Activated naive CD8-positive, alpha-beta T cell treated with anti-CD3 and anti-CD28 coated beads for 36 hours (primary cell): ENCODE measurements at places on chromosomes 12 and 14. TPM values are rescaled to one million over a fixed set of nuclear protein-coding genes. Genes with fewer than 3 reads are reported as not detected.

- H3K27ac ChIP-seq: no peak overlapping the region
- no peaks in the 10 kb centered on the region for H3K27me3 ChIP-seq
- peaks cover 40% of the 10 kb centered on the region for H3K36me3 ChIP-seq
- H3K4me1 ChIP-seq: peaks cover 7% of the 10 kb centered on the region
These were observed 168.0 kb downstream of the SLC16A7 start for GRCh38 chr12:59763835-59764234.

DNA sequence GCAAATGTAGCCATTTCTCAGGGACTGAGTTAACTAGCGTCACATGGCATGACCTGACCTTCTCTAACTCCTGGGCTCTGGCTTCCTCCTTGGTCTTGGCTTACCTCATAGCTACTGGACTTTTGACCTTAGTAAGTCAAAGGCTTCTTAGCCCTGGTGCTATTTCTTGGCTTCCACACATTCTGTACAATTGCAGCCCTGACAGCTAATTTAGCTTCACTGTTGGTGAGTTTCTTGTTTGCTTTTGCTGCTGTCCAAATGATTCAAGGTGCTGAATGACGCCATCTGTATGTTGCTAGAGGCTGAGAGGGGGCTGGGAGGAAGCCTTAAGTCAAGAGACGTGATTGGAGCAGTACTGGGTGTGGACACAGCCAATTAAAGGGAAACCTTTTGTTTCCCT, 202.7 kb downstream of the PRKD1 start:
- no peak overlapping the region for H3K27ac ChIP-seq
- no peaks in the 10 kb centered on the region for H3K4me1 ChIP-seq
- no peak overlapping the region for H3K4me3 ChIP-seq
- H3K36me3 ChIP-seq: no peaks in the 10 kb centered on the region
- DNase-seq: no peak
- H3K27me3 ChIP-seq: no peaks in the 10 kb centered on the region

- peaks cover 9% of the 10 kb centered on the region for H3K4me1 ChIP-seq
- H3K36me3 ChIP-seq: peaks cover 10% of the 10 kb centered on the region
- no peak overlapping the region for H3K27ac ChIP-seq
- DNase-seq: no peak
- H3K4me3 ChIP-seq: no peak overlapping the region
These were observed 20.9 kb downstream of the POMT2 start for GRCh38 chr14:77299771-77300170.

DNA sequence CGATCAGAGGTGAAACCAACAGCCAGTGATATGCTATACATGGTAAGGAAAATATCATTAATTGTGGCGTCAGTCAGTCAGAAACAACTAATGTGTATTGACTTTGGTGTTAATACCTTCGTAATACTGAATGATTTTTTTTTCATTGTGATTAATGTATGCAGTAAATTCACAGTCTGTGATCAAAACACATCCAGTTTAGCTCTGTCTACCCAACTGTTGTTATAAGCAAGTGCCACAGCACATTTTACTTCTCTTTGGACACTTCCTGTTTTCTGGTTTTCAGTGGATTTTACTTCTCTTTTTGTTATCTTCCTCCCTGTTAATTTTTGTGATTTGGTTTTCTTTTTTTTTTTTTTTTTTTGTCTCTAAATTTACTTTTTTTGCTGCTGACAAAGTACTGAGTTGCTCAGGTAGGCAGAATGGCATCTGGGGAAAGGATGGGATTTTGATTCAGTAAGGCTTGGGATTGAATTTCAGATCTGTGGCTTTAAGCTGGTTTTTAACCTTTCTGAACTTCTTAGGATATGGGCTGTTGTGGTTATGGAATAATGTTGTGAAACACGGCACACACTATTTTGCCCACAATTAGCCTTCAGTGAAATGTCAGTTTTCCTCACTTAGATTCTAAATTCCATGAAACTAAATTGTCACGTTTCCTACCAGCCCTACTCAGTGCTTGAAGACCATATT, 604 bp downstream of the GLIPR1 start:
- no peak for DNase-seq
- H3K27ac ChIP-seq: peak overlapping the region; percentile 94
- H3K4me1 ChIP-seq: peaks cover 77% of the 10 kb centered on the region
- H3K4me3 ChIP-seq: peak overlapping the region; percentile 90
- H3K27me3 ChIP-seq: no peaks in the 10 kb centered on the region

AVPR1A gene
- not detected for total RNA-seq

GPR137C gene
- 0.32 TPM for total RNA-seq

PROX2 gene
- total RNA-seq: 1.5 TPM

DNA sequence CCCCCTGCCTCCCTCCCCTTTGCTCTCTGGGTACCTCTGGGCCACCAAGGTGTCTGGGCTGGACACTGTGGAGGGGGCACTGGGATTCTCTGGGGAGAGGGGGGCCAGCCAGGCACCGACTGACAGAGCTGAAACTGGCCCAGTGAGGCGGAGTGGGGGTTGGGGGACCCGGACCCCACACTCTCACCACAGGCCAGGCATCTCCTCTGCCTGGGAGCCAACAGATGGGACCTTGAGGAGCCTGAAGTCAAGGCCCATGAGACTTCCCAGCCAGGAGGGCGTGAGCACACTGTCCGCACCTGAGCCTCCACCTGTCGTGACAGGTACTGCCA, 39.8 kb upstream of the PPP1R13B start:
- no peak for DNase-seq
- H3K4me1 ChIP-seq: no peaks in the 10 kb centered on the region
- no peaks in the 10 kb centered on the region for H3K36me3 ChIP-seq
- H3K27me3 ChIP-seq: no peaks in the 10 kb centered on the region

SIX1 gene
- total RNA-seq: not detected

EPS8 gene
- total RNA-seq: 2.1 TPM

SLC24A4 gene
- 0.08 TPM for total RNA-seq

DNA sequence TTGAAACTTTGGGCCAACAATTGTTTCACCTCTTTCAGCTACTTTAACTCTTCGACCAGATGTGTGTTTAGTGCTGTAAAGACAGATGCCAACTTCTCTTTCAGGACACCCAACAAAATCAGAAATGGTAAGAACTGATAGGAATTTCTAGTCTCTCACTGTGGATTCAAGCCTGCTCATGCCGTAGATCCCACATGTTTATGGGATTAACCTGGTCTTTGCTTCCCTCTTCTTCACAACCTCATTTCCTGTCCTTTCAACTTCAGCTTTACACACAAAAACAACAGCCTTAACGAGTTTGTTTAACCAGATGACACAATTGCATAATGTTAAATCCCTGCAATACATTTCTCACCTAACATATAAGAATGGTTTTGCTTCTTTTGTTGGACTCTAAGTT, 1031.9 kb upstream of the LRFN5 start:
- DNase-seq: no peak
- H3K4me3 ChIP-seq: no peak overlapping the region
- H3K27me3 ChIP-seq: no peaks in the 10 kb centered on the region
- no peaks in the 10 kb centered on the region for H3K36me3 ChIP-seq

IL26 gene
- total RNA-seq: not detected

RPS6KL1 gene
- total RNA-seq: 6.0 TPM

DNA sequence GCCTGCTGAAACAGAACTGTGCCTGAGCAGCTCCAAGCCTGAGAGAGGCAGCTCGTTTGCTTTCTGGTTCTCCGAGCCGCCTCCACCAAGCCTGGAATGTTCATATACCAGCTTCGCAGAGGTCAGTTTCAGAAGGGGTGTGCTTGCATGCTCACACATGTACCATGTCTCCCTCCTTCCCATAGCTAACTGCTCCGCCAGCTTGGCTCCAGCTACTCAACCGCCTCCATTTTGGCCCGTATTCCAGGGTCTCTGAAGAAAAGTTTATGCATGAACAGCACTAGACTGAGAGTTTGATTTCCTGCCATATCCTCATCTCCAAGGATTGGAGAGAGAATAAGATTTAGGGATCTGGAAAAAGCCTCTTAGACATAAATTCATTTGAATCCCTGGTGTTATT, 103.7 kb downstream of the SMOC1 start:
- no peak overlapping the region for H3K4me3 ChIP-seq
- no peak for DNase-seq
- no peak overlapping the region for H3K27ac ChIP-seq
- H3K36me3 ChIP-seq: no peaks in the 10 kb centered on the region
- peaks cover 12% of the 10 kb centered on the region for H3K27me3 ChIP-seq
- no peaks in the 10 kb centered on the region for H3K4me1 ChIP-seq

- H3K36me3 ChIP-seq: peaks cover 30% of the 10 kb centered on the region
- DNase-seq: peak; percentile 58
- peaks cover 74% of the 10 kb centered on the region for H3K4me1 ChIP-seq
- H3K4me3 ChIP-seq: peak overlapping the region; percentile 18
- peak overlapping the region; percentile 84 for H3K27ac ChIP-seq
- H3K27me3 ChIP-seq: no peaks in the 10 kb centered on the region
These were observed 259.2 kb upstream of the CRY1 start for GRCh38 chr12:107352347-107353081.

TSPAN19 gene
- not detected for total RNA-seq

DNA sequence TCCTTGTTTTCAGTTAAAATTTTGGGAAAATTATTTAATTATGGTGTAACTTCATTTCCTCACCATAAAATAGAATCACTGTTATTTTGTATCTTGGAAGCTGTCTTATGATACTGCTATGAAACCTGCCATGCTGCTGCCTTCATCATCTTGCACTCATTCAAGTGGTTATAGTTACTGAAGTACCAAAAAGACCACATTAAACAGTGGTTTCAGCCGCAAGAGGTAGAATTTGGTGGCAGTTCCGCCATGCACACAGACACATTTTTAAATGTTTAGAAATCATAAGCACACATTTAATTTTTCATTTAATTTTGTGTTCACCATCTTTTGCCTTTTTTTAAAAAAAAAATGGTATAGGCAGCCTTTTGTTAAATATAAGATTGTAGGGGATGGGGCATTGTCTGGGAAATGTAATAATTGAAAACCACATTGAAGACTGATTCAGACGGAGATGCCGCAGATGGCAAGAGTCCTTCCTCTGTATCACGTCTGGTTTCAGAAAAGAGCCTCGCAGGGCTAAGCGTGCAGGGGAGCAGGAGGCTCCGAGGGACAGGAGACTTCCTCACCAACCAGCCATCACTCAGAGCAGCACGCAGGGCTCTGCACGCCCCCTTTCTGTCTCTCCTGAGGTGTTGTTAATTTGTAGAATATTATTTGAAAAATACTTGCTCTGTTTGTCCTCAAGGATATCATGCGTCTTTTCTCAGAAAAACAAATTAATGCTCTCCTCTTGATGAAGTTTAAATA, 115.2 kb upstream of the PELI2 start:
- peaks cover 80% of the 10 kb centered on the region for H3K27me3 ChIP-seq
- peak overlapping the region; percentile 10 for H3K4me3 ChIP-seq
- H3K27ac ChIP-seq: peak overlapping the region; percentile 47
- peaks cover 3% of the 10 kb centered on the region for H3K36me3 ChIP-seq
- DNase-seq: peak; percentile 68

GRCh38 chr12:106974511-106974910, 12.4 kb downstream of the MTERF2 start:
- no peaks in the 10 kb centered on the region for H3K27me3 ChIP-seq
- H3K27ac ChIP-seq: peak overlapping the region; percentile 1
- H3K4me1 ChIP-seq: peaks cover 23% of the 10 kb centered on the region
- peaks cover 20% of the 10 kb centered on the region for H3K36me3 ChIP-seq
- no peak for DNase-seq

SYT10 gene
- total RNA-seq: not detected

NANOG gene
- total RNA-seq: not detected
